Fibroblast of skin of back (primary cell): ENCODE measurements at places on chromosomes 5 and 9.

GRCh38 chr9:95316794-95317118, 753 bp downstream of the FANCC start:
- peak; percentile 78 for DNase-seq

DNA sequence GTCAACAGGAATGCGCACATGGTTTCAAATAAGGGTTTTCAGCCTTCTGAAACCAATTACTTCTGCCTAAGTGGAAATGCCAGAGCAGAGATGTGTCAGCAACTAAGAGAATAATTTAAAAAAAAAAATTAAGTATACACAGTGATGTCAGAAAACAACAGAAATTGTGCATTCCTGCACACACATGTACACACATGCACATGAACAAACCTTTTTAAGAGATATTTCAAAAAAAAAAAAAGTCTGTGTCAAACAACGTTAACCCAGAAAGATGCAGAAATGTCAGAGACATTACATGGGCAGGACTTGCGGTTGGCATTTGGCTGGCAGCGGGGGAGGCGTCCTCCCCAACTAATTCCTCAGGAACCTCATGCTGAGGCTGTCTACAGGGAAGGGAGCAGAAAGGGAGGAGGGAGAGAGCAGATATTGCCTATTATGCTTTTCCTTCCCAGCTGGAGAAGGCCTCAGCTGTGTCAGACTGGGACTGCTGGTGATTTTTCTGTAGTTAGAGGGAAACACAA, 536.9 kb upstream of the WWC1 start:
- DNase-seq: peak; percentile 88

- DNase-seq: no peak
Observed at GRCh38 chr9:17117372-17117771, 17.5 kb upstream of the CNTLN start.

- no peak for DNase-seq
Observed at GRCh38 chr9:107690021-107690420, 200.5 kb upstream of the KLF4 start.

DNA sequence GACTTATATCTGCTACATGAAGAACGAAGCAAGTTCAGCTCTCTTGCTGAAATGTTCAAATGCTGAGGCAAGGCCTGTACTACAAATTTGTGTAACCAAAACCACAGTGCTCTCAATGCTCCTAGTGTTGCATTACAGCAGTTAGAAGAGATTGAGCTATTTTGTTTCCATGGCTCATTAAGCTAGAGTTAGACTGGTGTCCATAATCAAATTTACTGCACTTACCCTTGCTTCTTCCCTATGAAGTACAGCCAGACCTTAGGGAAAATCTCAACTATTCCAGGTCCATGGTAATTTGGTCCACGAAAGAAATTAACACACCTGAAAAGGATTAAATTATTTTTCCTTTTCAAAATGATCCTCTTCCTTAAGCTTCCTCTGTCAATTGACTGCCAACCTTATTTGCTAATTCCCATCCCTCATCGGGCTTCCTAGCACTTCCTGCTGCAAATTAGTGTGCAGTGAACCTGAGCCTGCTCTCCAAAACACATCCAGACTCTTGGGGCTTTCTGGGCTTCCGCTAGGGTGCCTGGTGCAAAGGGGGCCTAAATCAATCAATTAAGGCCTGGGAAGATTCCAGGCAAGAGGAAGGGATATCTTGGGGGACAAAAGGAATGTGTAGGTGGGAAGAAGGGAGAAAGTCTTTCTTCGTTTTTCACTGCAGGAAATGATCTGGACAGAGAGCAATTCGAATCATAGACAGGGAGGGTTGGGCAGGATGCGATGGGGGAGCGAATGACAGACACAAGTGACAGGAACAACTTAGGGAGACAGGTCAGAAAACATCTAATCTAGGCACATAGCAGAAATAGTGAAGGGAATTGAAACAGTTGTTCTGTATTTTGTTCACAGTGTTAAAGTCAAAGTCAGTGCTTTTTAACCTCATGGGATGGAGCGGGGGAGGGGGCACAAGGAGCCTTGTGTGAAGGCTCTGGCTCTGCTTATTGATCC, 542.4 kb downstream of the RAB3C start:
- peak; percentile 15 for DNase-seq

DNA sequence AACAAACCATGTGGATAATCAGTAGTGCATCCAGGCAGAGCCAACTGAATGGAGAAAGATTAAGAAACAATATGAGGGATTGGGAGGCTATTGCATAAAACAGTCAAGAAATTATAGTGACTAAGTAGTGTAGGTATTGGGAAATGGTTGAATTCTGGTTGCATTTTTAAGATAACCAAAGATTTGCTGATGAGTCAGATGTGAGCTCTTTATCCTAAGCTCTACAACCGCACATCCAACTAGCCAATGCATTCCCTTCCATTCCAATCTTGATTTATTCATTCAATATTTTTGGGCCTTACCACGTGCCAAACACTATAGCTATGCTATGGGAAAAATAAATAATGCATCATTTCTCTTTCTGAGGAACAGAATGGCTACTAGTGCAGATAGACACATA, 524.5 kb upstream of the RGMB start:
- peak; percentile 94 for DNase-seq

- no peak for DNase-seq
Observed at GRCh38 chr5:157509093-157509492, 49.1 kb downstream of the NIPAL4 start.

GRCh38 chr9:90142580-90142979, 500.0 kb downstream of the DIRAS2 start:
- DNase-seq: peak; percentile 40

GRCh38 chr5:119022017-119022745, 33.8 kb upstream of the DTWD2 start:
- DNase-seq: peak; percentile 32

DNA sequence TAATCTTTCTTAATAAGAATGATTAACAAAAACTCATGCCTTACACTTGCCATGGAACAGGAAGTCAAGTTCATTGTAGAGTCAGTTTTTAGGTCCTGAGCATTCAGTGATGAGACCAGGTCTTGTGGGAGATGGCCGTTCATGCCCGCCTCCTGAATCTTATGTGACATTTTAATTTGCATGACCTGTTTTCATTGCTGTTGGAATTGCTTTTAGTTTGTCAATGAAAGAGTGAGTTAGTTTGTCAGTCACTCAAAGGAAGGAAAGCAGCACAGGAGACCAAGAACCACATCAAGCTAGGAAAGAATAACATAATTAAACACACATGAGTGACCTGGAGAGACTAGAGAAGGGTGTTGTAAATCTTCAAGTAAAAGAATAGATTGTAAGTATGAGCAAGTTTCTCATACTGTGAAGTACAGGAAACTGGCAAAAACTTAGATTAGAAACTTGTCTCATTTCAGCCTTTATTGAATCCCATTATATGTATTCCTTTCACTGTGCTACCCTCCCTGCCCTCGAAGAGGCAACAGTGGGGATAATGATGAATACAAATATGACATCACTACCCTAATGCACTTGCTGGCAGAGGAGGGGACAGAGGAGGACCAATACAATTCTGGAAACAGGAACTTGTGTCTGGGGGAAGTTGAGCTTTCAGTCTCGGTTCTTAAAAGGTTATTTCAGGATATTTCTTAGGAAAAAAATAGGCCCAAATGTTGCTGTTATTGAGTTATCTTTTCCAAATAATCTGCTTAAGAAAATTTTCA, 64.3 kb upstream of the C6 start:
- no peak for DNase-seq

GRCh38 chr9:10903969-10904368, 291.2 kb upstream of the PTPRD start:
- DNase-seq: peak; percentile 0

- DNase-seq: peak; percentile 71
Observed at GRCh38 chr5:80408484-80409366, 861 bp downstream of the ZFYVE16 start.

DNA sequence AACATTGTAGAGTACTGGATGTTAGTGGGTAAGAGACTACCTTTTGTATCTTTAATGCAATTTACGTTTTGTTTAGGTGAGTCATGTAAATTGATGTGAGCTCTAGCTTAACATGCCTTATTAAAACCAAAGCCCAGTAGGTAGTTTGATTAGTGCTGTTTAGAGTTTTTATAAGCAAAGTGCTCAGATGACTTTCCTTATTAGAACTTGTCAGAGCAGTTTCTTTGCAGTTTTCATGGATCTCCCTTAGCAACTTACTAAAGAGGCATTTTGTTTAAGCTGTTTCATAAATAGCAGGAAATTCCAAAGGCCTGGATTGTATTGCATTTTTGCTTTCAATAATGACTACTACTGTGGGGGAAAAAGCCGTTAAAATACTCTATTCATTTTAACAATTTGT, 14.5 kb downstream of the ZSWIM6 start:
- peak; percentile 24 for DNase-seq

DNA sequence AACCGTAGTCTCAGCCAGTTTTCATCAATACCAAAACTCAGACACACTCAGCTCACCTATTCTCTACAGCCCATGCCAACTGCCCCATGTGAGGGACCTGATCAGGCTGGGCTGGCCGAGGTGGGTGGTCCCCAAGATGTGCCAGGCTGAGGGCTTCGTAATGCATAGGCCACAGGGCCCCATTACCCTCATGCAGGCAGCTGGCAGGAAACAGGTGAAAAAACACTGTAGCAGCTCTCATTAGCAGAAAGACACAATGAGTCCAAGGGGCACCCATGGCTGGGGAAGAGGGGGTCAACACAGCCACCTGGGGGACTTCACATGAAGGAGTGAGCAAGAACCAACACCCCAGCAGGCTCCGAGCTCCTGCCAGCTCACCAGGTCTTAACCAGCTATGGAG, 8.2 kb downstream of the IPPK start:
- DNase-seq: no peak

DNA sequence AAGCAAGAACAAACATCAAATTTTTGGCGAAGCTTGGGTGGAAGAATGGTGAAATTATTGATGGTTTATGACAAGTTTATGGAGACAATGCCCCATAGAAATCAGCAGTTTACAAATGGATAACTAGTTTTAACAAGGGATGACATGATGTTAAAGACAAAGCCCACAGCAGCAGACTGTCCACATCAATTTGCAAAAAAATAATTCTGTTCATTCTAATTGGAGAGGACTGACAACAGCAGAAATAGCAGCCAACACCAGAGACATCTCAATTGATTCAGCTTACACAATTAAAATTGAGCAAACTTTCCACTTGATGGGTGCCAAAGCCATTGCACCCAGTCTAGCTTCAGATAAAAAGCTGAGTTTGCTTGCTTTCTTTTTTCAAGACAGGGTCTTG, 82.7 kb upstream of the STK32A start:
- no peak for DNase-seq

GRCh38 chr9:86488794-86489193, 134.6 kb upstream of the TUT7 start:
- no peak for DNase-seq

DNA sequence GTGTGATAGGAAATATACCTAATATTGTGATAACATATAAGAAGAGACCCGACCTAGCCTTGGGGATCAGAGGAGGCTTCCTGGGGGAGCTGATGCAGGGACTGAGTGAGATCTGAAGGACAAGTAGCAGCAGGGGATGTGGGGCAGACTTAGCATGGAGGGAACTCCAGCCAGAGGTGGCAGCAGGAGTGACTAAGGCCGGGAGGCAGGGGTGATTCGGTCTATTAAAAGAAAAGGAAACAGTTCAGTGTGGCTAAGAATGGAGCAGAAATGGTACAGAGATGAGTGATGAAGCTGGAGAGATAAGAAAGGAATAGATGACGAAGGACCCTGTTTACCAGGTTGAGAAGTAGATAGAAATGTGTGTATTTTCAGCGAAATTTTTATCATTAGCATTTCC, 408.8 kb downstream of the ENC1 start:
- DNase-seq: peak; percentile 64

DNA sequence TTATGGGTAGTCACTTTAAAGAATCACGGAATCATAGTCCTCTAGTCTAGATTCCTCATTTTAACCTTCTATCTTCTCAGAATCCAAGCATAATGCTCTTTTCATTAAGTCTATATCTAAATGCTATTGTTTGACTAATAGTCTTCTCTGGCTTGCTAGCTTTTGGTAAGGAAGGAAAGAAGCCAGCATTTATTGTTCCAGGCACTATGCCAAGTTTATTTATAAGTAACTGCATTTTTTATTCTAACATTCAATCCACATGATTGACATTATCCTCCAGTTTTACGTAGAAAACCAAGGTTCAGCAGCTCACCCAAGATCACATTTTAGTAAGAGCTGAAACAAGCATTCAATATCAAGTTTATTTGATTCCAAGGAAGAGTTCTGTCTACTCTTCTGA, 254.2 kb downstream of the SAXO1 start:
- DNase-seq: no peak

GRCh38 chr5:42949348-42950115, 90.6 kb downstream of the ANXA2R start:
- DNase-seq: peak; percentile 87

- peak; percentile 6 for DNase-seq
Observed at GRCh38 chr9:4792054-4792571, 631 bp upstream of the RCL1 start.

GRCh38 chr5:157559301-157559700, 16.3 kb downstream of the ADAM19 start:
- peak; percentile 79 for DNase-seq

DNA sequence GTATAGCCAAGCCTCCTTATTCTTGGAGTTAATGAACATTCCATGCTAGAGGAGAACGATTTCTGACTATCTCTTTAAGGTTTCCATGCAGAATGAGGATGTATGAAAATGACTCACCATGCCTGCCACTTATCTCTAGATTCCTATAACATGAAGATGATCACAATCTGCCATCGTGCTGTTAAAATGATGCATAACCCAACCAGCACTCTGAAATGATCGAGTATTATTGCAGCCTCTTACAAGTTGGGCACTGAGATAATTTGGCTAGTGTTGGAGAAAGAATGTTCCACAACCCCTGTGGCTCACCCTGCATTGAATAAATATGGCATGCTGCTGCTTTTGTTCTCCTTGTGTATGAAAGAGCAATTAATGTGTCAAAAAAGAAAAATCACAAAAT, 1143.6 kb upstream of the WWC1 start:
- DNase-seq: peak; percentile 30

DNA sequence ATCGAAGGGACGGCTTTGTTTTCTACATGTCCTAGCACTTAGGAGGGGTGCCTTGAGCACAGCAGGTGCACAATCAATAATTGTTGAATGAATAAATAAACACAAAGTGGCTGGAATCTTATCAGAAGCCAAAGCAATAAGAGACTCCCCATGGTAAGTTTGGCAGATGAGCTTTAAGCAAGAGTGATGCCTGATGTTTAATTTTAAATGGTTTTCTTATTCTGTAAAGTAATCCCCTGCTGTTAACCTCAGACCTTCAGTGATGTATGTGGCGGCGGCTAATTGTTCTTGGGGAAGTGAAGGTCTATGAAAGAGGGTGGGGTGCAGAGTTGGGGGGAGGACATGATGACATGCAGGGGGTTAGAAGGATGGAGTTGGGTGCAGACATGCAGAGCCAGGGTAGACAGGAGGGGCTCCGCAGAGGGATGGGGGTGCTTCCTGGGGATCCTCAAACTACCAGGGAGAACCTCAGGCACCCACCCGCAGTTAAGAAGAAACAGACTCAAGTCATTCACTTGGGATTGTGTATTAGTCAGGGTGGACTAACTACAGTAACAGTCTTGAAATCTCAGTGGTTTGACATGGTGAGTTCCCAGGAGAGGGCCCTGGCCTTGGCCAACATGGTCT, 65.7 kb upstream of the SHB start:
- DNase-seq: no peak

DNA sequence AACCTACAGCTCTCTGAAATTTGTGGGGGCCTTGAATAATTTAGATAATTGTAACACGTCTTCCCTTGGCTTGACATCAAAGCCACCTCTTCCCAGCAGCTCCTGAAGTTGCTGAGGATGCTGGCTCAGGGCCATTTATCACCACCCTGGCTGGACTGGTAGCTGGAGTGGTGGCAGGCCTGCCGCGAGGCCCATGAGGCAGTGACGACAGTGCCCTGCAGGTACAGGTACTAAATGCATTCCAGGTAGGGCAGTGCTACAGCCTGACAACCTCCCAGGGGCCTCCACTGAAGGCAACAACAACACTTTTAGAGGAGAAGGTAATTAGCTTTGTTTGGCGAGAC, 270.2 kb upstream of the KLF4 start:
- DNase-seq: no peak
